ENCODE measurements at places on chromosomes 13 and 19.

DNA sequence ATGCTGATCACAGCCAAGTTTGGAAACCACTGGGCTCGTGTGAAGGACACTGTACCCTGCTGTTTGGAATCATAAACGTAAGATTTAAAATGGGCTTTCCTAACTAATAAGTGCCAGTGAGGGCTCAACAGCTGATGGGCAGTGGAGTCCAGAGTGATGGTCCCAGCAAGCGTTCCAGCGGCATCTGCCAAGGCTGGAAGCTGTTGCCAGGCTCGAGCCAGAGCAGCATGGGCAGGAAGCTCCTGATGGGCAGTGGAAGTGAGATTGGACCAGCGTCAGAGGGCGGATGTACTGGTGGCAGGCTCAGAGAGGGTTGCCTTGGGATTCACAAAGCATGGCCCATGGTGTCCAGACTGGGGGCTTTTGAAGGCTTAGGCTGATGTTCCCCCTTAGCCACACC lies 30.2 kb downstream of the COL4A2 start:
- no peak for DNase-seq

- DNase-seq: no peak
Observed at GRCh38 chr19:33465834-33466233, 55.8 kb downstream of the PEPD start.

DNA sequence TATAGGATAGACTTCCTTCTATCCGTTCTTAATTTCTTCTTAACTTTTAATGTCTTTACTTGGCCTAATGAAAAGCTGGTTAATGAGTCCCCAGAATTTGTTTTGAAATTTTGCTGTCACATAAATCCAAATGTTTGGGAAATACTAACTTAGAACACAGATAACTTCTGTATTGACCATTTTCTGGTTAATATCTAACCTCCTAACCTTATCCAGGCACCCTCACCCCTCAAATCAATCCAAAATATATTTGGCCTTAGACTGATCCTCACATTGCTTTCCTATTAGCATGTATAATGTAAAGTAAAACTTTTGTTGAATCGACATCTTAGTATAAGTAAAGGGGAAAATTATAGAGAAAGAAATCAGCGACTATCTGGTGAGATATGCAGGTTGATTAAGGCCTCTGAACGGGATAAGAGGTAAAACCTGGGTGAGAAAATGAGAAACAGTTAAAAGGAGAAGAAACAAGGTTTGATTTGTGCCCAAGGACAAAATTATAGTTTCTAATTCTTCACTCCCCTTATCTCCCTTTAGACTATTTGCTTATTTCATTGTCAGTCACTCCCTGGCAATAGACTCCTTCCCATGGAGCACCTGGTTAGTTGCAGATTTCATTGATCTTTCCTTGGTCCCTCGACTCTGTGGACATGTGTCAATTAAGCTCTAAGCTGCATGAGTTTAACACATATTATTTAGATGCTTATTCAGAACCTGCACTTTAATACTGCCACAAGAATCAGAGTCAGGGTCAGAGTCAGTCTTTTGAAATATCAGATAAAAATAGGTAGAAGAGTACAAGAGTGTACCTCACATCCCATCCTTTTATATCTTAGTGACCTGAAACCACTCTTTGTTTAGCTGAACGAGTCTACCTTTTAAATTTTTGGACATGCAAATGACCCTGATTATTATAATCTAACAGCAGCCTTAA lies 119.2 kb upstream of the MLNR start:
- no peak for DNase-seq

DNA sequence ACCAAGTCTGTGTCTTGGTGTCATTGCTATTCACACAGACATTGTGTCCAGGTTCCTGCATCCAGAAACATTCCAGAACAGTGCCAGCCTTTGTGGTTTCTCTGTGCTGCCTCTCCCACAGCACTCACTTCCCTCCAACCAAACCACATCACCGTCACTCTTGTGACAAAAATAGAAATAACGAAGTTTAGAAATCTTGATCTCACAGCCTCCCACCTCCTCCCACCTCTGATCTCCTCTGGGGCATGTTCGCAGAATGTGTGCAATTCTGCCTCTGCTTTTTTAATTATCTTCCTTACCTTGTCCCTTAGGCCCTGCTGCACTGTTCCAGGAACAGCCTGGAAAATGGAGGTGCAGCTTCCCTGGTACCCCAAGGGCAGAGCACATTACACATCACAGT lies 8.7 kb upstream of the SERPINE3 start:
- no peak for DNase-seq

GRCh38 chr19:34228347-34228746 lies 26.0 kb upstream of the GARRE1 start:
- DNase-seq: no peak

Measured in SK-N-MC (cell line).